ENCODE measurements at places on chromosomes 6 and 20.

DNA sequence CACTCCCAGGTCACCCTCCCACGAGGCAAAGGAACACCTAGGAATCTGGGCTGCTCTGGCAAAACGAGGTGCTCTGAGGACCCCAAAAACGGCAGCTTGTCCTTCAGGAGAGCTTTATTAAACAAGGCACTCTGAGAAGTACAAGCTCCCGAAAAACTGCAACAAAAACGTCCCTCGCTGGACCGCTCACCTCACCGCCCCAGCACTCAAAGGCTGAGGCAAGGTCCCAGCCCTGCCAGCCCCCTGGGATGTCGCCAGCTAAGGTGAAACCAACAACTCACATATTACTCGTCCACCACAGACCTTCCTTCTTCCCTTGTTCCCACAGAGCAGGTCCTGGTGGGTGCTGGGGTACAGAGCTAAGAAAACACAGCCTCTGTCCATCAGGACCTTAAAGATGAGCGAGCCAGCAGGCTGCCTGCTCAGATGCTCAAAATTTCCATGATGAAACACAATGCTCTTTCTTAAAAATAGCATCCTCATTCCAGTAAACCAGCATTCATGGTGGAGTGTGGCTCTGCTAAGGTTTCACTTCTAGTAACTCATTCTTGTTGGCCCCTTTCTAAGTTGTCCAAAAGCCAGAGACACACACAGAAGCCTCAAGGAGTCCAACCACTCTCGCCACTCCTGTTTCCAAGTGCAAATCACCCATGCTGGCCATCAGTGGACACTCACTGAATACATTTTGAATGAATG, 35.9 kb downstream of the ATP9A start:
- no peak for DNase-seq

DNA sequence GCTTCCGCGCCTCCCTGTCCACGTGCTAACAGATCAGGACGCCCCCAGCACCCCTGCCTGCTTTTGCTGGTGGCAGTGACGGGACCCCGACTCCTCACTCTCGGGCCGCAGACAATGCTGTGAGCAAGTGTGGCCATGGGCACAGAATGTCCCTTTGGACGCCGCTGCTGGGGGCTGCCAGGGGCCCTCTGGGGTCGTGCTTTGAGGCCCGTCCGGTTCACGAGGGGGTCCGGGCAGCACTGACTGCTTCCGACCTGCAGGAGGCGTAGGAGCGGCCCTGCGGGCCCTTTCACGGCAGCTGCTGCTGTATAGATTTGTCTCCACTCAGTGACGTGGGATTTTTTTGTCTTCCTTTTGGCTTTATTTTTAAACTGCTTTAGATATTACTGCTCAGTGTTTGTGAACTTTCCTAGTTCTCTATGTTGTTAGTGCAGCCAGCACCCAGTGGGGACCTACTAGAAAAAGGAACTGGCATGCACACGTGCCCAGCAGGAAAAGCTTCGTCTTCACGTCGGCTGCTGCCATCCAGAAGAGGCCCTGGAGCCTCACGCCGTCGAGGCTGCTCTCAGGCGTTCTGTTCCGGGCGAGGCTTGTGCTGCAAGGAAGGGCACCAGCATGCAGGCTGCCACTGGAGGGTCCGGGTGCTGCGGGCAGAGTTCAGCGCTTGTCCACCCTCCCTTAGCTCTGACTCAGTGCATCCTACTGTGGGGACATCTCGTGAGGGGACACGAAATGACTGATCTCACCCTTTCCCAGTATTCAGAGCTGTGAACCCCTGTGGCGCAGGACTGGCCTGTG, 21.7 kb downstream of the UCKL1 start:
- DNase-seq: no peak

DNA sequence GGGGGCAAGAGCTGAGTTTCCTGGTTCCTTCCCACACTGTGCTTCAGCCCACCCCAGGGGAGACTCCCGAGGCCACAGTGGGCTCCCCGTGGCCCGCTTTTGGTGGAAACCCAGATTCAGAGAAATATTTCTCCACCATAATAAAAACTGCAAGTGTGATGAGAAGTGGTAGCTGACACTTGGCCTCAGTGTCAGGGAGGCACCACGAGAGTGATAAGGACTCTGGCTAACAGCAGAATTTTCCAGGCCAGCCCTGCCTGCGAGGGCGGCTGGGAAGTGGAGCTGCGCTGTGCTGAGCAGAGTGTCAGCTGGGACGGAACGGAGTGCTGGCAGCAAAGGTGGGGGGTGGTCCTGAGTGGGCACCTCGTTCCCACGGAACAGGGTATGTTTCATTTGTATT, 22.5 kb downstream of the SPATA2 start:
- DNase-seq: no peak

GRCh38 chr6:36349240-36349639, 12.6 kb upstream of the BNIP5 start:
- no peak for DNase-seq

- DNase-seq: no peak
These were observed 215.6 kb upstream of the ZNF217 start for GRCh38 chr20:53809217-53809616.

Data from CD4-positive, CD25-positive, alpha-beta regulatory T cell (primary cell).